ENCODE measurements at places on chromosomes 5 and 9. TPM values are rescaled to one million over a fixed set of nuclear protein-coding genes. Genes with fewer than 3 reads are reported as not detected.
A peak's percentile ranks its signal among the peaks of the same experiment; 100 is the strongest.

GRCh38 chr5:95773335-95774059 is 42.4 kb downstream of the RHOBTB3 start:
- no peak for DNase-seq

GRCh38 chr5:145554399-145554798 is 280.7 kb downstream of the PRELID2 start:
- DNase-seq, result no peak

DNA sequence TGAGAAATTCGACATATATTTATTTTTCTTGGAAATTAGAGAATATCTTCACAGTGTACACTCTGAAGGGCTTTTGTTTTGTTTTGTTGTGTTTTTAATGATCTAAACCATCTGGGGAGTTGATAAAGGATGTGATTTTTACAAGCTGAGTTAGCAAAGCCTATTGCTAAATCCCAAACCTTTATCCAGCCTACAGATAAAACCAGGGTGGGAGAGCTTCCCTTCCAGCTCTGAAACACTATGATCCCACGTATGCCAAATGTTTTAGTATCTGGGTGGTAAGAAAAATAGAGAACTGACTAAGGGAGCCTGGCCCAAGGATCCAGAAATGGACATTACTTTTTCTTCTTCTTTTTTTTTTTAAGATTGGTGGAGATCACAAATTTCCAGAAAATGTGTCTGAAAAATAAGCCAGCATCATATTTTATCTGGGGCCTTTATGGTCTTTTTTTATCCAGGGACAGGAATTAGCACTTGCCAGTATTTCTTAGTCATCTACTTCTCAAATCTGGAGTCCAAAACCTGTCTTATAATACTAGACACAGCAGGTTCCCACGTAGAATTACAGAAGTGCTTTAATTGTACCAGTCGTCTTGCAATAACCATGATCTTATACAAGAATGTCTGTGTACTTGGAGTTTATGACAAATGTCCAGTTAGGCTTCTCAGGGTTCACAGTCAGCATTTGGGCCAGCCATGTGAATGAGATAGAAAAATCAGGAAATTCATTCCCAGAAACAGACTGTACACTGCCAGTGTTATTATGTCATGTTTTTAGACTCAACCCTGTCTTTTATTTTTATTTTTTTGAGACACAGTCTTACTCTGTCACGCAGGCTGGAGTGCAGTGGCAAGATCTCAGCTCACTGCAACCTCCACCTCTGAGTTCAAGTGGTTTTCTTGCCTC is 290.8 kb upstream of the MPDZ start:
- no peak for DNase-seq

DNA sequence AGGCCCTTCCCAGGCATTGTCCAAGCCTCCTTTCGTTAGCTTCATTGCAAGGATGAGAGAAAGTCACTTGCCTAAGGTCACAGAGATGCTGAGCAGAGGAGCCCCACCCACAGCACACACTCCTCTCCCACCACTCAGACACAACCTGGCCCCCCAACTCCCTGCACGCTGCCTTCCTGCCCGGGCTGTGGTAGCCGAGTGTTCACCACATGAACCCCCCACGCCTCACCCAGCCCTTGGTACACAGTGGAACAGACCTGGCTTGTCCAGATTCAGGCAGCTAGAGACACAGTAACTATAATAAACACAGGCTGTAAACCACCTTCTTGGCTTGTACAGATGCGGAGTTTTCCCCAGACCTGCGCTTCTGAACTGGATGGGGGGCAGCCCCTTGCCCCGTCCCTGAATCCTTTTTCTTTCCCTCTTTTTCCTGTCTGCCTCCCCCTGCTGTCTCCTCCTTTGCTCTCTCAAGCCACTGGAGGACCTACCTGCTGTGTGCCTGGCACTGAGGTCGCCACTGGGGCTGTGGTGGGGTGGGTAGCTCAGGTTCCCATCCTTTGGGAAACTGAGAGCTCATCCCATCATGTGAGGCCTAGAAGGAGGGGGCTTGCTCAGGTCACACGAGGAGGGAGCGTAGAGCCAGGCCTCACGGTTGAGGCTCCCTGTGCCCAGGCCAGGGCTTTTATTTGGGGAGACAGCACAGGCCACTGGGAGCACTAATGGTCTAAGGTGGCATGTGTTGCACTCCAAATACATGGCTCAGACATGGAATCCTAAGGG is 55.7 kb upstream of the SYNPO start:
- peak; percentile 66 for DNase-seq

DNA sequence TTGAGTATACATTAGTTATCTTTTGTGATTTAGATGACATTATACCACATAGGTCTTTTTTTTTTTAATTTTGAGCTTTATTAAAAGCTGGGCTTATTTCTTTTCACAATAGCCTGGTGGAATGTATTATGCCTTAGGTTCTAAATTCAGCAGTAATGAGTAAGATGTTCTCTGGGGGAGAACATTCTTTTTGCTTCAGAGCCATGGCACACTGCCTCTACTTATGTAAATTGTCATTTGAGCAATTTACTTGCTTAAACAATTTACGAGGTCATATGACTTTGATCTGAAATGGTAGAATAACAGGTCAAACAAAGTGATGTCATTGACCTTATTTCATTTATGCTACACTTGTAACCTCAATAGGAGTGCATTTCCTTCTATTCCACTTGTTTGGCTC is 154.2 kb downstream of the FOCAD start:
- no peak for DNase-seq

- no peak for DNase-seq
These were observed 1359.4 kb downstream of the EFNA5 start for GRCh38 chr5:106311230-106311915.

- peak; percentile 29 for DNase-seq
These were observed 2.1 kb downstream of the CHSY3 start for GRCh38 chr5:129906177-129906887.

C9orf72 gene
- total RNA-seq, result 13.4 TPM

C1QTNF3 gene
- total RNA-seq, result 3.8 TPM

GABRA1 gene
- total RNA-seq, result not detected

SPARC gene
- 91.3 TPM for total RNA-seq
